ENCODE measurements at places on chromosomes 7 and 10.

GRCh38 chr7:32415519-32415918, 74.7 kb downstream of the LSM5 start:
- no peak for DNase-seq

DNA sequence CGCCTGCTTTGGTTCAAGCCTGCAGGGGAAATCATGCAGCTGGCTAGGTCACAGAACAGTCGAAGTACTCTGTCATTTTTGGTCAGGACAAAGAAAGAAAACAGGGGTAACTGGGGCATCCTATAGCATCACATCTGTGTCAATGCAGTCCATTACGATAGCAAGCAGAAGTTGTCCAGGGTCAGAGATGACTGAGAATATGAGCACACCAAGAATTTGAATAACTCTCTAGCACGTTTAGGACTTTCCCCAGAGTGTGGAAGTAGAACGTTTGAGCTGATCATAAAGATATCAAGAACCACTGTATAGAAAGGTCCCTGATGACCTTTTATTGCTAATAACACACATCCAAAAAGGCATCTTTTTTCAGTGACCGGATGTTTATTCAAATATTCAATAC, 12.7 kb upstream of the HECW1 start:
- no peak for DNase-seq

DNA sequence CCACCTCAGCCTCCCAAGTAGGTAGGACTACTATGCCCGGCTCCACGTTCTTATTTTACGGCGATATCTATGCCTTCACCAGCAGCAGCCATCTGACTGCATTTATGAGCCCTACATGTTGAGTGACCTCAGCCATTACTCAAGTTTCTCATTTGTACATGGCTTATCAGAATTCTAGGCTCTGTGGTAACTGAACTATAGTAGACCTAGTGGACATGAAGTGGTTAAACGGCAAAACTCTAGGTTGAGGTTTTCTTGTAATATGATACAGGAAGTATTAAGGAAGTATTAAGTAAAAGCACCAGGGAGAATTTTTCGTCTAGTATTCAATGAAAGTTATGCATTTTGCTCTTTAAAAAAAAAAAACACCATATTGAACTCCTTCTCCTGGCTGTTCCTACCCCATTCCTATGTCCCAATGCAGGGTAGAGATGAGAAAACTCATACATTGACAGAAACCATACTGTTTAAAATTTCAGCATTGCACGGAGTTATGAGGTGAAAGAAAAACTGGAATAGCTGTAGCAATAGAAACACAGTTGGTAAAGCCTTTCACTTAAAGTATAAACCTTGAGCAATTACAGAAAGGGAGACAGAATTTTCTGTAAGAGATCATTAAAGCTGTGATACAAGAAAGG, 39.8 kb upstream of the EPC1 start:
- DNase-seq: no peak

DNA sequence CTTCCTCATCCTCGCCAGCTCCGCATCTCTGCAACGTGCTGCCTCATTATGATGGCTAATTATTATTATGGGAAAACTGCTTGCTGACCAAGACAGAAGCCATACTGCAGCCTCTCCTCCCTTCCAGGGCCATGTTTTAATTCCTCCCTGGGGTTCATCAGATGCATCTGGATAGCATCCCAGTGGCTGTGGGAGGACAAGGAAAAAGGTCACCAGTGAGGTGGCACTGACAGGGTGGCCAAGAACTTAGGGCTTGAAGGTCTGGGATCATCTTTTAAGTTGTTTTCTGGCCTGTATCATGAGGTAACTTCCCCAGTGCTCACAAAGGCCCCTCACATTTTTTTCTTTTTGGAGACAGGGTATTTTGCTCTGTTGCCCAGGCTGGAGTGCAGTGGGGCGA, 39.6 kb downstream of the KCNH2 start:
- DNase-seq: no peak

- no peak for DNase-seq
Observed at GRCh38 chr7:129144834-129145668, 544 bp downstream of the TSPAN33 start.

GRCh38 chr7:85897967-85898366, 711.1 kb upstream of the SEMA3D start:
- DNase-seq: no peak

DNA sequence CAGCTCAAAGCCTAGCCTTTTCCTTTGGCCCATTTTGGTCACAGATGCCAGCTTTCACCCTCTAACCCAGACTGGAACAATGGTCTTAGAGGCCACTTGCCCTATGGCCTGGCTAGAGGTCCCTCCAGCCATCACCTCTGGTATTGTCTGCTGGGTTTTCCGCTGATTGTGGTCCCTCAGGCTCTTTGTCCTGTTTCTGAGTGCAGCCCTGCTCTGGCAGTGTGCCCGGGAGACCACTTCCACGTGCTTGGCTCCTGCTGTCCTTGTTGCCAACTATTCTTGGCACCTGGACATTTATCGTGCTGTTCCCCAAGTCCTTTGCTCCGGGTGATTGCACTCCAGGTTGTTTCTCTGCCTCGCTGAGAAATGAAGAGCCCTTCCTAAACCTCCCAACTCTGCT, 53.3 kb upstream of the FAM180A start:
- DNase-seq: no peak

DNA sequence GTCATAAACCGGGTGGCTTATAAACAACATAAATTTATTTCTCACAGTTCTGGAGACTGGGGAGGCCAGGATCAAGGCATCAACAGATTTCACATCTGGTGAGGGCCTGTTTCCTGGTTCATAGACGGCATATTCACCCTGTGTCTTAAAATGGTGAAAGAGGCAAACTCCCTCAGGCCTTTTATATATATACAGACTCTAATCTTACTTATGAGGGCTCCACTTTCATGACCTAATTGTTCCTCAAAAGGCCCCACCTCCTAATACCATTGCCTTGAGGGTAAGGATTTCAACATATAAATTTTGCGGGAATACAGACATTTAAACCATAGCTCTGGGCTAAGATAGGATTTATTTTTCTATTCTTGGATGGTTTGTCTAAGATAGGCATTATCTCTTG, 187.2 kb downstream of the PPP1R3A start:
- DNase-seq: no peak

DNA sequence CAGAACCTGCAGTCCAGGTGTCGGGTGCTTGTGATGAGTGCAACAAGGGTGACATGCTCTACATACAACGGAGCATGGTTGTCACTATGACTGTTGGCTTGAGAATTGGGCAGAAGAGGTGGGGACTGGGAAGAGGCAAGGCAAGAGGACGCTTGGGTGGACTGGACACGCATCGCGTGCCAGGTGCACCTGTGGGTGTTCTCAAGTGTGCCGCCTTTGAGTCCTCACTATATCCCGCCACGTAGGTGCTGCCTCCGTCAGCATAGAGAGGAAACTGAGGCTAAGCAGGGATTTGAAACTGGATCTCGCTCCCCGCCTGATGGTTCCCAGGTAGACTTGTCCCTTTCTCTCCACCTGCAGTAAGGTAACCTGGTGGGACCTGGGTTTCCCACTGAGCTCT, 27.2 kb downstream of the CDH23 start:
- DNase-seq: no peak

DNA sequence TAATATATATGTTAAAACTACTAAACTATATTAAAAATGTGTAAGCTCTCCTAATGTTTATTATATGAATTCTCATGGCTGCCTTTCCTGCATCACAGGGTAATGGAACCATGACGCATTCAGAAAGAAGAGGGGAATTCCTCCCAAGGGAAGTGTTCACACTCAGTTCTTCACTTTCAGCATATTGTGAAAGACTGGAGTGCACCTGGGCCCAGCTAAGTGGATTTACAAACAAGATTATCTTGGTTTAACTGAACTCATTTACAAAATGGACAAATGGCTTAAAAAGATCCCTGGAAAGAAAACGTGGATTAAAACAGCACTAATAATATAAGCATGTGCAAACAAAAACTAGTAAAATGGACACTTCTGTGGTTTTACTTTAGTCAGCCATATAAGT, 149.8 kb downstream of the DOCK4 start:
- DNase-seq: peak; percentile 28

DNA sequence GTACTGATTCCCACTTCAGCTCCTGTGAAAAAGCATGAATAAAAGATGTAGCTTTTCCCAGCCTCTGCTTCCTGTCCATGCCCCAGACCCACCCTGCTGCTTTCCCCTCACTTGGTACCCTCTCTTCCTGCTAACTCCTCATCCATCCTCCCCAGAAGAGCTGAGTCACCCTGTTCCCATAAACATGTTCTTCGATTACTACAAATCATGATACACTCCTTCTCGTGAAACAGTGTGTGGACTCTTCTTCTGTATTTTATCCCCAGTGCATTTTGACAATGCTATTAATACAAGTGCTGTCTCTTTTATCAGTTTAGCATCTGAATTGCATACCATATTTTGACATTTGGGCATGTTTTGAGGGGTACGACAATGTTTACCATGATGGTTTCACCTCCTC, 45.8 kb upstream of the SORBS1 start:
- no peak for DNase-seq

DNA sequence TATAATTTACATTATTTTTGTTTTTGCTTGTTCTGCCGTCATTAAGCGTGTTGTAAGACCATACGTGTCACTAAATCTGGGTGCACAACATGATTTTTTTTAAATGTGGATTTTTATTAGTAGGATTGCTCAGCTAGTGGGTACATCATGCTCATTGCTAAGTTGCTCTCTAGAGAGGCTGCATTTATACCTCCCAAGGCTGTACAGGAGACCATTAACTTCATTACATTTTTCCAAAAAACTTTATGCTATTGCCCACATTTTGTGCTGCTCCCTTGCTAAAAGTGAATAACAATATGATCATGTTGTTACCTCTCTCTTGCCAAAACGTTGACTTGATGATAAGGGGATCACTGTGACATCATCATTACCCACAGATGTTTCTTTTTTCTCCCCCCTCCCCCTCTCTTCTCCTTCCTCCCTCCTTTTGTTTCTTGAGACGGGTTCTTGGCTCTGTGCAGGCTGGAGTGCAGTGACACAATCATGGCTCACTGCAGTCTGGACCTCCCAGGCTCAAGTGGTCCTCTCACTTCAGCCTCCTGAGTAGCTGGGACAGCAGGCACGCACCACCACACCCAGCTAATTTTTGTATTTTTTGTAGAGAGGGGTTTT, 65.1 kb downstream of the BMPR1A start:
- DNase-seq: no peak

DNA sequence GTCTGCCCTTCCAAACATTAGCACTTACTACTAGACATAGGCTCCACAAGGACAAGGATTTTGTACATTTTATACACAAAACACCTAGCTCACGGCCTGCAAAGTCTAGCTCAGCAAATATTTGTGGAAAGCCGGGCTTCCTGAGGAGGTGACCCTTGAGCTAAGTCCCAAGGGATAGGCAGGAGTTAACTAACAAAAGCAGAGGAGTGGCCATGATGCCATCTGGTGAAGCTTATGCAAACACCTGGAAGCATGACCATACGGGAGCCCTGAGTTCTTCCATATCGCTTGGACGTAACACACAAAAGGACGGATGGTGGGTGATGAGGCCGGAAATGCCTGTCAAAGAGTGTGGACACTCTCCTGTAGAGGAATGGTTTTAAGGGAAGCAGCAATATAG, 25.9 kb upstream of the YAE1 start:
- DNase-seq: no peak

DNA sequence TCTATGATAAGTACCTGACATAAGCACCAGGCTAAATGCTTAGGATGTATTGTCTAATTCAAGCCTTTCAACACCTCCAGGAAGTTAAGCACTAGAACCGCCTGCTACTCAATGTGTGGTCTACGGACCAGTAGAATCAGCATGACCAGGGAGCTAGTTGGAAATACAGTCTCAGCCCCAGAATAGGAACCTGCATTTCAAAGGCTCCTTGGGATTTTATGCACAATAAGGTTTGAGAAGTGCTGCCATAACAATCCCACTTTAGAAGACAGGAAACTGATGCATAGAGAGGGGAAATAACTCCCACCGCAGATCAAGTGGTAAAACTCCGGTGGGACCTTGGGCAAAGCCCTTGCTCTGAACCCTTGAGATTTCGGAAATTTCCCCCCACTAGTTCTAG, 8.8 kb upstream of the DUSP5 start:
- DNase-seq: no peak

- peak; percentile 21 for DNase-seq
Observed at GRCh38 chr10:21891439-21891838, 112.1 kb downstream of the DNAJC1 start.

GRCh38 chr10:122484276-122485060, 23.1 kb downstream of the HTRA1 start:
- no peak for DNase-seq

DNA sequence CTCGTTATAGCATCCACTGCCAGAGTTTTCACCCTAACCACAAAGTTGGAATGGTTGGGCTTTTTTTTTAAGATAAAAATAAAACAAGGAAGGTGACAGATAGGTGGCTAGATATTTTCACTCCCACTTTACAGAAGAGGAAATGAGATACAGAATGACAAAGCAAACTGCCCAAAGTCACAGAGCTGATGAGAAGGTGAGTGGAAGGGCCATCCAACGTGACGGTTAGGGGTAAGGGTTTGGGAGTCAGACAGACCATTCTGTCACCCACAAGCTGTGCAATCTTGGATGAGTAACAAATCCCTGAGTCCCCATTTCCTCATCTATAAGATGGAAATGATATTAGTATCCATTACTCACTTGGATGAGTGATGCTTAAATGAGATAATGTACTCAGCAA, 106.9 kb upstream of the PDLIM1 start:
- no peak for DNase-seq

DNA sequence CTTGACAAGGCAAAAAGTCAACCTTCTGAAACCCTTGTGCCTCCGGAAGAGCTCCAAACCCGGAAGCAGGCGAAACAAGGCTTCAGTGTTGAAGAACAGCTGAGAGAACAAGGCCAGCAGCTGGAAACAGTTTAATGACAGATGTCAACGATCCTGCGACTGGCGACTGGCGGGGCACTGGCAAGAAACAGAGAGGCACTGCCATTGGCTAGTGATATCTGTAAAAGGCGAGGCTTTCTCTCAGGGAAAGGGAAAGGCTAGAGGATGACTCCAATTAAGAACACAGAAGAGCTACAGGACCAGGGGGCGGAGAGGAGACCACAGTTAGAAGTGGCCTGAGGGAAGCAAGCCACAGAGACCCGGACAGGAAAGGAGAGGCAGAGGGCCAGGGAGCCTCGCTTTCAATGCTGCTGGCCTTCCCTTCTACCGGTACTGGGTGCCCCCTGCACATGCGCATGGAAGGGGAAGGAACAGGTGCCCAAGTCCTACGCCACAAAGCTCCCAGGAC, 19.4 kb downstream of the ITGB1 start:
- DNase-seq: no peak

DNA sequence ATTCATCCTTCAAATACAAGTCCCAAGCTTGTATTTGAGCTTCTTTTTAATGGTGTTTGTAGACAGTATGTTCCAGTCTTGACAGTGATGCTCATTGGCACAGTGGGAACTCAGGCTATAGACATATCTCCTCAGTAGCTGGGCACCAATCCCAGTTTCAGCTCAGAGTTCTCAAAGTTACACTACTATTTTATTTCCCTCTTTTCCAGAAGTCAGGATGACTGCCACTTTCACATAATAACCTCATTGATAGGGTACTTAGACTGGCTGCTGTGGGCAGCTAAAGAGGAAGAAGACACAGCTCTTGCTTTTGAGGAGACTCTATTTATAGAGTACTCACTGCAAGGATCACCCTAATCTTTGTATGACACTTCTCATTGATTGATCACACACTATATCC, 2.4 kb downstream of the GBF1 start:
- no peak for DNase-seq
